ENCODE measurements at places on chromosomes 2 and 18.

- no peak for DNase-seq
These were observed 17.4 kb downstream of the RUFY4 start for GRCh38 chr2:218086478-218086877.

DNA sequence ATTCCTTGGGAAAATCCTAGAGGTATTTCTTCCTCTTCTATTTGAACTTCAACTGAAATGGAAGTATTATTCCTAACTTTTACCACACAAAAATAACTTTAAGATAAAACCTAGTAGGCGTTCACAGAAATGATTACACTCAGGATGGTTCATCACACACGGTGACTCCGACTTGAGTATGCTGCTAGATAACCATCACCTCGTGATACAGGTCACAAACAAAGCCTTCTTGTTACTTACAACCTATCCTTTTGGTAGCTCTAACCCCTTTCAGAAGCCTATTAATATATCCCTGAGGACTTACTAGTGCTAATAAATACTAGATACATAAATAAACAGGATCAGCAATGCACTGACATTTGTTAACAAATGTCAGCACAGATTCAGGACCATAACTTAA, 101.0 kb upstream of the DNER start:
- no peak for DNase-seq

DNA sequence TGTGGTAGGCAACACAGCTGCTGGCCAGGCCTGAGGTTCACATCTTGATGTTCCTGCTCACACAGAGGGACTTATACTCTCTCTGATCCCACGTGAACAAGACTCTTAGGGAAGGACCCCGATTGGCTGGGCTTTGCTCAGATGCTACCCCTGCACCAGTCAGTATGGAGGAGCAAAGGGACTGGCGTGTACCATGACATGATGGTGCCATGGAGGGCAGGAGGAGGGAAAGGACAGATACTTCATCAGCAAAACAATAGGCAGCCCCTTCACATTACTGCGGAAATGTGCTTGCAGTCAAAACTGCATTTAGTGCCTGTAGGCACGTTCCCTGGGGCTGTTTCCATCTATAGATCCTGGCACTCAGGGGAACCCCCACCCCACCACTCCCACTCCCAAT, 42.7 kb downstream of the ZFP36L2 start:
- DNase-seq = no peak

- DNase-seq = no peak
These were observed 5.4 kb upstream of the RNF181 start for GRCh38 chr2:85589982-85590791.

GRCh38 chr2:162266460-162266760, 23.2 kb upstream of the FAP start:
- no peak for DNase-seq

DNA sequence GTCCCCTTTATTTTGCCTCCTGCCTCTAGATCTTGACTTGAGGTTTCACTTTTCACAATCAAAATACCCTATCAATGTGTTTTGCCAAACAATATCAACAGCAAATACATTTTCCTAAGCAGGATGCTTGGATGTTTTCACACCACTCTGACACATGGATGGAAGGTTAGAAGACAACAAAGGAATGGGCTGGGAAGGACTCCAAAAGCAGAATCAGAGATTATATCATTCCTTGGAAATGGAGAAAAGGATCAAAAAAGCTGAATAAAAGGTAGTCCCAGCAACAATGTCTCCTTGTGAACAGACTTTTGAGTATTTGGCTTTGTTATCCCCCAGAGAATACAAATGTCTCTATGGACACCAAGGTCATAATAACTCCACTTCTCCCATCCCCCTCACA, 170.8 kb downstream of the ETAA1 start:
- no peak for DNase-seq

DNA sequence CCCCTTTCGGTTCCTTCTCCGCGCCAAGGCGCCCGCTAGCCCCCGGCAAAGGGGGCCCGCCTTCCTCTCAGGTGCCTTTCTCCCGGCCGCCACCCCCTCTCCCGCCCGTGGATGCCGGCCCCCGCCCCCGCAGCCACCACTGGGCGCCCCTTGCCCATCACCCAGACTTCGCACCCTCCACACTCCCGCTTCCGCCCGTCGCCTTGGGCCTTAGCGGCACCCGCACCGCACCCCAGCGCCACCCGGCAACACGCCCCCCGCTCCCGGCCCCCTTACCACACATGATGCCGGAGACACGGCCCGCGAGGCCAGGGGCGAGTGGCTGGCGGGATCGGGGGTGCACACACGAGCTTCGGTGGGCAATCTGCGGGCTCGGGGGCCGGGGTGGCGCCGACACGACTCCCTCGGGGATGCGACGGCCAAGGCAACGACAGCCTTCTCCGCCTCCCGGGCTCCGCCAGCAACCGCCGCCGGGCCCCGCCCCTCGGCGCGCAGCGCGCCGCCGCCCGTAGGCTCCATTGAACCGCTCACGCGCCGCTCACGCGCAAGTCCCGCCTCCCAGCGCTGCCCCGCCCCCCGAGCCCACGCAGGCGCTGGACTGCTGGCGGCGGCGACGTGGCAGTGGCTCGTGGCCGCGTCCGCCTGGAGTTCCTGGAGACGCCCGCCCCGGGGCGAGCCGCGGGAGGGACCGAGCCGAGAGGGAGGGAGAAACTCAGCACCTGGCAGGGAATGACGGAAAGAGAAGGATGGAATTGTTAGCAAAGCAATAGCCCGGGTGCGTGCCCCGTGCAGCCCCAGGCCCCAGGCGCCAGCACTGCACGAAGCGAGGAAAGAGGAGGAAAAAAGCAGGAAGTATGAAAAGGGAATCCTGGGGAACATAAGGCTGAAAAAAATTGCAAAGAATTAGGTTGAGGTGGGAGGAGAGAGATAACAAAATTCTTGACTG, at the start of gene GFPT1:
GFPT1 (minus strand) TSS at position 439 of the 946 bp plus-strand sequence; CDS start at position 283, 156 bp downstream.
- DNase-seq = peak; percentile 90

DNA sequence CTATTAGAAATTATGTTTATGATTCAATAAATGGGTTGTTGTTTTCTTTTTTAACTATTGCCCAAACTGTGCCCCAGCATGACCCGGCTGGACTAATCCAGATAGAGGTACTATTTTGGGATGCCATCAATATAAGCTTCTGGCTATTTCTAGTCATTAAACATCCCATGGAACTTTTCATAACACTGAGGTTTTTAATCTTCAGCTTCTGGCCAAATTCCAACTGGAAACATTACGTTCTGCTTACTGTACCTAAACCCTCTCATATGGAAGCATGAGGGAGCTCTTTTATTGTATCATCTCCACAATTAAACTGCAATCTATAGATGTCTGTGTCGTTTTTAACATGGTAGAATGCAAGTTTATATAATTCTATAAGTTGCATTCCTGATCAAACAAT, 674.7 kb downstream of the ARHGAP15 start:
- no peak for DNase-seq

- peak; percentile 45 for DNase-seq
These were observed 32.7 kb upstream of the ABCA12 start for GRCh38 chr2:215171151-215171550.

- no peak for DNase-seq
These were observed 46.2 kb upstream of the B3GNT2 start for GRCh38 chr2:62149708-62150107.

- no peak for DNase-seq
These were observed 106.3 kb upstream of the CDCA7 start for GRCh38 chr2:173248381-173248780.

All from CD4-positive, alpha-beta T cell treated with Interleukin-4 for 1 hour (primary cell).